Activated T-cell treated with anti-CD3 and anti-CD28 coated beads for 4 hours (primary cell): ENCODE measurements at places on chromosomes 3 and 15.

GRCh38 chr3:134445636-134446035, 40.1 kb downstream of the ANAPC13 start:
- no peak for DNase-seq

DNA sequence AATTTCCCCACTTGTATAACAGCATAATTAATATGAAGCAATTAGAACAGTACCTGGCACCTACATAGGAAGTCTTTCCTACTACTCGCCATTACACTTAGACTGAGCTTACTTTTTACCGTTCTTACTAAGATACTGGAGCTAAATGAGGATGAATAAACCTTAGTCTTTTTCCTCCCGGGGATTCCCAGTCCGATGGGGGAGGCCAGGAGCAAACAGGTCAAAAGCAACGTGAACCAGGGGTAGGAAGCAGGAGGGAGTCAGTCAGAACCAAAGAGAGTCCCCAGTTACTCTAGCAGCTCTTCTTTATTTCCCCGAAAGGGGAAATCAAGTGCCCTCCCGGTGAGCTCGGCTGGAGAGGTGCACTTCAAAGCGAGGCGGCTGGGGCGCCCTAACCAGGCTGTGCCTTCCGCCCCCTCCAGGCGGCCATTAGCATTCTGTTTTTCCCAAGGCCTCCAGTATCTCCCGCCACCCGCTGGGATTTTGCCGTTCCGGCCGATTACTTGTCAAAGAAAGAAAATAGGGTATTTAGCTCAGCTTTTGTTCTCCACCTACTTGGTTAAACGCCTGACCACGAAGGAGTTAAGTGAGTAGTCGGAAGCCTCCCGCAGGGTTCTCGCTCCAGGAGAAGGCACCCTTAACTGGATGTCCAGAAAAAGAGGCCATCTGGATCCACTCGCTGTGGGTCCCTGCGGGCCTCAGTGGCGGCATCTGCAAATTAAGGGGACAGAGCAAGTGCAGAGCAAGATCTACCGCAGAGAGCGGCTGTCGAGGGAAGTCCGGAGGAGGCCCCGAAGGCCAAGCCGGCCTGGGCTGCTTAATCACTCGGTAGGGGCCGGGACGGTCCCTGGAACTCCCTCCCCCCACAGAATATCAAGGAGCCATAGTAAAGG, 6.3 kb upstream of the EOMES start:
- no peak for DNase-seq

DNA sequence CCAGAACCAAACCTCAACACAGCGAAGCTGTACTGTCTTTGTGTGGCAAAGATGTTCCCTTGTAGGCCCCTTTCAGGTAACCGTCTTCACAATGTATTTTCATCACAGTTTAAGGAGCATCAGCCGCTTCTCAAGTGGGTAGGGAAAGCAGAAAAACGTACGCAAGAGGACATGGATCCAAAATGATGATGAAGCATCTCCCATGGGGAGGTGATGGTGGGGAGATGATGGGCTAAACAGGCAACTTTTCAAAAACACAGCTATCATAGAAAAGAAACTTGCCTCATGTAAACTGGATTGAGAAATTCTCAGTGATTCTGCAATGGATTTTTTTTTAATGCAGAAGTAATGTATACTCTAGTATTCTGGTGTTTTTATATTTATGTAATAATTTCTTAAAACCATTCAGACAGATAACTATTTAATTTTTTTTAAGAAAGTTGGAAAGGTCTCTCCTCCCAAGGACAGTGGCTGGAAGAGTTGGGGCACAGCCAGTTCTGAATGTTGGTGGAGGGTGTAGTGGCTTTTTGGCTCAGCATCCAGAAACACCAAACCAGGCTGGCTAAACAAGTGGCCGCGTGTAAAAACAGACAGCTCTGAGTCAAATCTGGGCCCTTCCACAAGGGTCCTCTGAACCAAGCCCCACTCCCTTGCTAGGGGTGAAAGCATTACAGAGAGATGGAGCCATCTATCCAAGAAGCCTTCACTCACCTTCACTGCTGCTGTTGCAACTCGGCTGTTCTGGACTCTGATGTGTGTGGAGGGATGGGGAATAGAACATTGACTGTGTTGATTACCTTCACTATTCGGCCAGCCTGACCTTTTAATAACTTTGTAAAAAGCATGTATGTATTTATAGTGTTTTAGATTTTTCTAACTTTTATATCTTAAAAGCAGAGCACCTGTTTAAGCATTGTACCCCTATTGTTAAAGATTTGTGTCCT, 60.0 kb downstream of the AAGAB start:
- DNase-seq: no peak

DNA sequence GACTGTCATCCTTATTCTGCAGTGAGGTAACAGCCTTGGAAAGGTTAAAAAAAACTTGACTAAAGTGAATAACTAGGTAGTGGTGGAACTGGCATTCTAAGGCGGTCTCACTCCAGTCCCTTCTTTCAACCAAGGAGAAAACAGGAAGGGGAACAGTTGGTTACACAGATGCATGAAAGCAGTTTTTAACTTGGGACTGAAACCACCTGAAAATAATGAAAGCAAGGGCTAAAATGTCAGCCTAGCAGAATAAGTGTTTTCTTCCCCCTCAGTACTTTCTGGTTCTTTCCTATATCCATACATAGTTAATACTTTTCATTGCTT, 748 bp upstream of the AVEN start:
- no peak for DNase-seq

- no peak for DNase-seq
Measured at GRCh38 chr3:112056451-112056929, 22.0 kb downstream of the TMPRSS7 start.

GRCh38 chr3:108067768-108068167, 23.1 kb downstream of the CD47 start:
- DNase-seq: no peak

- DNase-seq: peak; percentile 17
Measured at GRCh38 chr15:52331490-52332240, 36.1 kb upstream of the MYO5C start.

DNA sequence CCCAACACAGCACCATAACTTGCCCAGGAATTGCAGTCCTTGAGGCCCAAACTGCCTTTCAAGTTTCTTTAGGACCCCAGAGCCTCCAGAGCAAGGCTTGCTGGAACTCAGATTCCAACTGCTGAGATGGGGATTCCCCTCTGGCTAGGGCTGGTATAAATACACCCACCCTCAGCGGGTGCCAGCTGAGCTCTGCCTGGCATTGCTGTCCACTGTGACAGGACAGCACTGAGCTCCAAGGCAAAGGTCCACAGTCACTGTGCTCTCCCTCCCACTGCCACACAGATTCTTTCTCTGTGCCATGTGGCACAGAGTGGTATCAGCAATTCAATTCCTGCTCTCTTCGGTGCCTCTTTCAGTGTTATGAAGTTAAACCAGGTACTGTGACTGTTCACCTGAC, 304.2 kb upstream of the LMCD1 start:
- DNase-seq: no peak

DNA sequence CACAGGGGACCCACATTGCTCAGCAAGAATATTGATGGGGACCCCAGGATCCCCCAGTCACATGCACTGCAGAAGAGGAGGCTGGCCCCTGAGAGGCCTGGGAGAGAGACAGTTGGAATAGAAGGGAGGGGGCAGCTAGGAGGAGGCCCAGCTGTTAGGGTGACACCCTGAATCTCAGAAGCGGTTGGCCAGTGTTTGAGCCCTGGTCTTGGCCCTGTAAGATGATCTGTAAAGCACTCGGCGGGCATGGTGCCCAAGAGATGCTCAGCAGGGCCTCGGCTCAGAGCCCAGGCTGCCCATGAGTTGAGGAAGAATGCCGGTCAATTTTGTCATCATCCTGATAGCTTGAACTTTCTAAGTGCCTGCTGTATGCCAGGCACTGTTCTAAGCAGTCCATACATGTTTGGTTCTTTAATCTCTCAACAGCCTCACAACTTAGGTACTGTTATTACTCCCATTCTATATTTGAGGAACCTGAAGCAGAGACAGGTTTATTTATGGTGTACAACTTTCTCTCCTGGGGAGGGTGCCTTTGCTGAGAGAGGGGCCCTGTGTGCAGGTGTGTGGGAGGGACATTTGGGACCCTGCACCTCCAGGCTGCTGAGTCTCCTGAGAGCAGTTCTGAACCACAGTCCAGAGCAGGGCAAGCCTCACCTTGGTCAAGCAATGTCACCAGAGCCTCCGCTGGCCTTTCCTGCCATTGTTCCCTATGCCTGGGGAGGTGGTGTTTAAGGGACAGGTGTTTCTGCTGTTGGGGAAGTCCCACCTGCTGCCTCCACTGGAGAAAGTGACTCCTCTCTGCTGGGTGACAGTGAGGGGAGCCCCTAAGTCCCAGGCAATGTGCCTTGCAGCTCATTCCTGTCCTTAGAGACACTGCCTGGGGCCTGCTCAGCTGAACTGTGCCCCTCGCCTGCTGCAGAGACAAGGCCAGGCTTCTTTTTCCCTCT, 26.0 kb downstream of the SLC6A6 start:
- peak; percentile 31 for DNase-seq

GRCh38 chr3:33956206-33956605, 157.8 kb downstream of the PDCD6IP start:
- DNase-seq: no peak

DNA sequence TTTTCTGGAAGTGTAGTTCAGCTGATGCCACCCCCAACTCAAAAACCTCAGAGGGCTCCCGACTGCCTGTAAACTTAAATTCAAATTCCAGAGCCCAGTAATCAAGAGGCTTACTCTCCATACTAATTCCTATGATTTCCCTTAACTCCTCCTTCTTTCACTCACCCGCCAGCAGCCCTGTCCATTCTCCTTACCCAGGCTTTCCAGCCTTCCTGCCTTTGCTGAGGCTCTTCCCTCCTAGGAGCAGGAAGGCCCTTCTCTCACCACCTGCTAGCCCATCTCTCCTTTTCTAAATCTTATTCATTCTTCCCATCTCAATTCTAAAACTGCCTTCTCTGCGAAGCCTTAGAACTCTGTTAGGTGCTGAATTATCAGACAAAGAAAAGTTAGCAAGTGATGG, 30.4 kb downstream of the RORA start:
- DNase-seq: no peak

- no peak for DNase-seq
Measured at GRCh38 chr3:27824312-27825200, 102.4 kb upstream of the EOMES start.

DNA sequence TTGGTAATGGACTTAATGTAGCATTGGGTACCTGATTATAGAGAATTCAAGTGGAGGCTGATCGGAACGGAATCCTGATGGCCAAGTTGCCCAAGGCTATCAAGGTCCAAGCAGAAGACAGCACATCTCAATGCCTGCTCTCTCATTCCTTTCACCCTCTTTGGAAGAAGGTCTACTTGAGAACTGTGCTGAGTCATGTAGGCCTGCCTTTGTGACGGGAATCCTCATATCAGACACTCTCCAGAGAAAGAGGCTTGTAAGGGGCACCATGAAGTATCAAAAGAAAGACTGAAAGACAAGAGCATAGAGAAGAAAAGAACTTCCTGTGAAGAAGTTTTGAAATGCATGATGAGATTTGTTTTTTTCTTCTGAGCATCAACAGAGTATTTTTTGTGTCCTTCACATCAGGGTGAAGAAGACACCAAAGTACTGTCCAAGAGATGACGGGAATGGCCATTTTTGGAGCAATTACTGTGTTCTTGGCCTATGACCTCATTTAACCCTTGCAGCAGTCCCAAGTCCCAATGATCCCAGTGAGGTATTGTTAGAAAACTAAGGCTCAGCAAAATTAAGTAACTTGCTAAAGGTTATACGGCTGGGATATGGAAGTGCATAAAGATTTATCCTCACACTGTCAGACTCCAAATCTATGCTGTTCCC, 13.2 kb upstream of the LARP6 start:
- DNase-seq: no peak

GRCh38 chr15:90400759-90401314, 12.8 kb downstream of the IQGAP1 start:
- peak; percentile 45 for DNase-seq

- no peak for DNase-seq
Measured at GRCh38 chr15:48925714-48926223, 38.0 kb downstream of the SHC4 start.

GRCh38 chr15:37995461-37996347, 61.3 kb downstream of the TMCO5A start:
- no peak for DNase-seq

GRCh38 chr3:131669600-131669999, 166.8 kb upstream of the MRPL3 start:
- DNase-seq: no peak

DNA sequence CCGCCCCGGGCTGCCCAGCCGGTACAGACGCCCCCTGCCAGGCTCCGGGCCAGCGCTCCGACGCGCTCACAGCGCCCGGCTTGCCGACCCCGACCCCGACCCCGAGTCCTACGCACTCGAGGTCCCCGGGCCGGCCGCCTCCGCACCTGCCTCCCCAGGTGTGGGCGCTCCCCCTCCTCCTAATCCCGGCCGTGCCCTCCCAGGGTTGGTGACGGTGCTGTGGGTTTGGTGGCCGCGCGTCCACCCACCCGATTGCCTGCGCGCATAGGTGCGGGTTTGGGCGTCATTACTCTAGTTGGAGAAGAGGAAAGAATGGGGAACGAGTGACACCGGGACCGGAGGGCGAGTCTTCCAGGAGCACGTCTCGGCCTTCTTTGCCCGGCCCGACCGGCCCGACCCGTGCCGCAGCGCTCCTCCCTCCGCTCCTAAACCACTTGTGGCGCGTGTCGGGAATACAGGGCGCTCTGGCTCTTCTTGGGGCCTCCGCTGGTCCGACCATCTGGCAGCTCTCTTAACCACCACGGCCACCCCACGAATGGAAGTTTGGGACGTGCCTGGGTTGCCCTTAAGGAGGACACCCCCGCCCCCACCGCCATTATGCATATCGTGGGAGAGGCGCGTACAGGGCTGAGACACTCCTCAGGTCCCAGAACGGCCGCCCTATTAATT, 810 bp upstream of the THRB start:
- DNase-seq: no peak

- DNase-seq: no peak
Measured at GRCh38 chr3:106092792-106093191, 224.0 kb upstream of the CBLB start.

- DNase-seq: no peak
Measured at GRCh38 chr3:6679510-6679909, 181.4 kb upstream of the GRM7 start.

DNA sequence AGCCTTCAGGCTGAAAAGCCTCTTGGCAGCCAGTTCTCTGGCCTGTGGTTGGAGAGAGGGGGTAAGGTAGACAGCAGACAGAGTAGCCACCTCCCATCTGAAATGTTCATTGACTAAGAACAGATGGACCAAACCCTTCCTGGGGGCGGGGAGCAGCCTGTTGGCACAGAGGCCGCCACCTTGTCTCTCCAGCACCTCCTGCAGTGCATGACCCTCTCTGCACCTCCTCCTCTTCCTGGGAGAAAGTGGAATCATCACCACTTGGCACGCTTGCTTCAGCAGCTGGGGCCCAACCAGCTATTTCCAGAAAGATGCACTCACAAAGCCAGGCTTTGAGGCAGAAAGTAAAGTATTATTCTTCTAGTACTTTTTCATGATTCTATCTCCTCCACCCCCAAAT, 313.4 kb upstream of the CHRM5 start:
- DNase-seq: no peak

GRCh38 chr3:22308871-22309270, 557.9 kb upstream of the ZNF385D start:
- DNase-seq: no peak

DNA sequence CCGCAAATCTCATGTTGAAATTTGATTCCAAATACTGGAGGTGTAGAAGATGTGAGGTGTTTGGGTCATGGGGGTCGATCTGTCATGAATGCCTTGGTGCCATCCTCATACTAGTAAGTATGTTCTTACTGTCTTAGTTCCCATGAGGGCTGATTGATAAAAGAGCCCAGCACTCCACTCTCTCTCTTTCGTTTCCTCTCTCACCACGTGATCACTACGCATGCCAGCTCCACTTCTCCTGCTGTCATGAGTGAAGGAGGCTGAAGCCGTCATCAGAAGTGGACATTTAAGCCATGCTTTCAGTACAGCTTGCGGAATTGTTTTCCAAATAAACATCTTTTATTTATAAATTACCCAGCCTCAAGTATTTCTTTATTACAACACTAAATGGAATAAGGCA, 6.1 kb downstream of the OR5H15 start:
- DNase-seq: no peak
